ELF-1 (cell line): ENCODE measurements at places on chromosomes 2 and 18.

GRCh38 chr2:232979871-232980461 lies 33.1 kb downstream of the NGEF start:
- no peak for DNase-seq

GRCh38 chr2:144432921-144433320 lies 87.0 kb downstream of the ZEB2 start:
- DNase-seq: no peak

DNA sequence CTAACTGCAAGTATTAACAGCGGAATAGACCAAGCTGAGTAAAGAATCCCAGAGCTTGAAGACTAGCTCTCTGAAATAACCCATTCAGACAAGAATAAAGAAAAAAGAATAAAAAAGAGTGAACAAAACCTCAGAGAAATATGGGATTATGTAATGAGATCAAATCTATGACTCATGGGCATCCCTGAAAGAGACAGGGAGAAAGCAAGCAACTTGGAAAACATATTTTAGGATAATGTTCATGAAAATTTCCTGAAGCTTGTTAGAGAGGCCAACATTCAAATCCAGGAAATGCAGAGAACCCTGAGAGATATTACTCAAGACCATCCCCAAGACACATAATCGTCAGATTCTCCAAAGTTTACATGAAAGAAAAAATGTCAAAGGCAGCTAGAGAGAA lies 17.3 kb downstream of the PFN4 start:
- no peak for DNase-seq

DNA sequence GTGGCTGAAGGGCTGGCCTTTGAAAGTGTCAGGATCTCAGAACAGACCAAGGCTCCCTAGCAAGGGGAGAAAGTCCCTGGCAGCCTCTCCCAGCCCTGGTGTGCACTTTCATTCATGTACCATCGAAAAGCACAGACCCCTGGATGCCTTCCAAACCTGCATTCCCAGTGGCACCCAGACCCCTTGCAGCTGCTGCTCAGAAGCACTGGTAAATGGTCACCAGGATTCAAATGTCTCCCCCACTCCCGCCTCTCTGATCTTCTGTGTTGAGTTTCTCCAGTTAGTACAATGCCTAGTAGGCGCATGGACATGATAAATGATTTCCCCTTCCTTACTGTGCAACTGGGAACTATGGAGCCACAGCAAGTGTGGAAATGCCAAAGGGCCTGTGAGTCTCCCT lies 180.0 kb downstream of the GLI2 start:
- no peak for DNase-seq
